ENCODE measurements at places on chromosomes 7 and 10.

DNA sequence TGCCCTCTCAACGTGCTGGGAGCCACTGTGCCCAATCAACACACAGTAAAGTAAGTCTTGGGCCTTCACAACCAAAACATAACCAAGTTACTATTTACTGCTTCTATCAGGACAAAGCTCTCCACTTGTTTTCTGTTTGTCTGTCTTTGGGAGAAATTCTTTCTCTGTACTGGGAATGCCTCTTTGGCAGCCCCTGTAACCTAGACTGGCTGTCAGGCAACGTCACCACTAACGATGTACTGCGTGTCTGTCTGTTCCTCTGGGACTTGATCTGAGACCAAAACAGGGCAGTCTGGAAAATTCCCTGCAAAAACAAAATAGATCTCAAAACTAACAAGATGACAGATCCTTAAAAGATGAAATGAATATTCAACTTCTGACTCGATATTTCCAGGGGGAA is 113.0 kb downstream of the SMURF1 start:
- no peak for DNase-seq

DNA sequence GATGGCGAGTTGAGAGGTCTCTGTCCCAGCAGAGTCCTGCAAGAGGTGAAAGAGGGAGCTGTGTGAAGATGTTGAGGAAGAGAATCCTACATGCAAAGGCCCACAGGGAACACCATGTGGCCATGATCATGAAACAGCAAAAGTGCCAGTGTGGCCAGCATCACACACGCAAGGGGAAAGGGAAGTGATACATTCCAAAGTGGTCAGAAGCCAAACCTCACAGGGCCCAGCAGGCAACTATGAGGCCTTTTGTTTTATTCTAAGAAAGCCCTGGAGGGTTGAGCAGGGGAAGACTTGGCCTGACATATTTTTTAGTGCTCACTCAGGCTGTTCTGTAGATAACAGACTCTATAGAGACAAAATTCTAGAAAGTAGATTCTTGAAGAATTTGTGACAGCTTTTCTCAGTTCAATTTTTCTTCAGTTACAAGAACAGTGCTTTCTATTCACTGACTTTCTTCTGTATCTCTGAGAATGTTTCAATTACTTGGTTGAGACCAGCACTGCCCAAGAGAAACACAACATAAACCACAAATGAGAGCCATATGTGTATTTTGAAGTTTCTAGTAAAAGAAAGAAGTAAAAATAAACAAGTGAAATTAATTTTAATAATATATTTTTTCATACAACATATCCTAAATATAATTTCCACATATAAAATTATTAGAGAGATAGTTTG is 82.3 kb downstream of the HTR7 start:
- no peak for DNase-seq

GRCh38 chr7:716636-717035 is 9.9 kb upstream of the DNAAF5 start:
- DNase-seq: no peak

- DNase-seq: peak; percentile 53
Observed at GRCh38 chr10:5944389-5945189, 32.8 kb downstream of the IL15RA start.

DNA sequence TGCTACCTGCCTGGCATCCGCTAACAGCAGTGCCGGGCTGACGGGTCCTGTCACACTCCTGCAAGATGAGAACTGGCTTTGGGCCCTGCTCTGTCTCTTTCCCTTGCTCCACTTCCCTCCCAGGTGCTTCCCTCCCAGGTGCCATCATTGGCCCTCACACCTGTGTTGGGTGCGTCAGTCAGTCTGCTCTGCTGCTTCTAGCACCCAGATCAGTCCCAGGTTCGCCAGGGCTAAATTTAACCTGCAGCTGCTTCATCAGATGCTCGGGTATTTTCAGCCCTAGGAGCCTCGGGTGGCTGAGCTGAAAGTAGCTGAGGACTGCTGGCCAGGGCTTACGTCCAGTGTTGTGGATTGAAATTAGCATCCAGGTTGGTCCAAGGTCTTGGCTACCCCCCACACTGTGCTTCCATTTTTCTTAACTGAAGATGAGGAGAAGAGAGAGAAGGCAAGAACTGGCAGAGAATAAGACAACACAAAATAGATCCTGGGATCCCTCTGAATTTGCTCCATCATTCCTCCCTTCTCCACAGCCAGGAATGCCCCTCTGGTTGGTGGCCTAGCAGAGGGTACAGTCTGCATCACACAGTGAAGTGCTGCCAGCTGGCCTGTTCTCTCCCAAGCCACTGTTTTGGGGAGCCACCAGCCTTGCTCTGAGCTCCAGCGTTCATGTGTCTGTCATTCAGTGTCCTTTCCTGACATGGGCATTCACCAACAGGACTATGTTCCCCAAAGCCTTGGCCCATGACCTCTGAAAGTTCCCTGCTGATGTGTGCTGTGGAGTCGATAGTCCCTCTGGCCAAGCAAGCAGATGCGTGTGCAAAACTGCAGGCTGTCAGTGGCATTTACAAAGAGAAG is 65.9 kb upstream of the SYPL1 start:
- no peak for DNase-seq

DNA sequence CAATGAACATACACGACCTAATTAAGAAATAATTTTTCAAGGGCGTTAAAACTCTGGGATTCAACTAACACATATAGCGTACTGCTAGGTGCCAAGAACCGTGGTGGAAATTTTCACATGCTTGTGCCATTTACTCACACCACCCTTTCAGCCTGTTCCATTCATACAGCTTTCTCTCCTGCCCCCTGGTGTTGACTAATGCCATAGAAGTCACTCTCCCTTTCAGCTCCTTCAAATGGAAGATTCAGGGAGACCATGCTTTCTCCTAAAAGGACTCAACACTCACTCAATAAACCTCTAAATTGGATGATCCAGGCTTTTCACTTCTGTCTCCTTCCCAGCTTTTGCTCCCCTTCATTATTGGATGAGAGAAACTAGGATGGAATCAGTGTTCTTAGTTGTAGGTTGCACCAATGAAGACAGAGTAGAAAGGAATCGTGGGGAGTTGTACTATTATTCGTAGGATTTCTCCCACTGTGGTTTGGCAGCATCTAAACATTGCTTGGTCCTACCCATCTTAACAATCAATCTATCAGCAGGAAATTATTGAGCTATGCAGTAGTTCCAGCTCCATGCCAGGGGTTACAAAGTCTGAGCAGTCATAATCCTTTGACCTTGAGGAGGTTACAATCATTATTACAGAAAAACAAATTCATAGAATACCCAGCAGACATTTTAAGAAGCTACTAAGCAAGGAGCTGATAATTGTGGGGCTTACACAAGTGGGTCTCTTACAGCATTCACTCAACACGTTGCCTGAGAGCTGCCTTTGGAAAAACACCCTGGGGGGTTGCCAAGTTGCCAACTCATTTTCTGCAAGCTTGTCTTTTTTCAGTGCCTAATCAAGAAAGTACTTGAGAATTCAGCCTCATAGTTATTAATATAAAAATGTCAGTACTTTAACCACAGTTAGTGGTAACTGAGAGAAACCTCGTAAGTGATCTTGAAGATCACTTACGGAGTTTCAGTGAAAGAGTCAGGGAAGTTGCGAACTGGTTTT is 2.8 kb upstream of the PPP1R3C start:
- peak; percentile 54 for DNase-seq

- DNase-seq: no peak
Observed at GRCh38 chr10:68813559-68813958, 13.8 kb upstream of the STOX1 start.

GRCh38 chr7:107874605-107875446 is 16.2 kb upstream of the DLD start:
- peak; percentile 67 for DNase-seq

DNA sequence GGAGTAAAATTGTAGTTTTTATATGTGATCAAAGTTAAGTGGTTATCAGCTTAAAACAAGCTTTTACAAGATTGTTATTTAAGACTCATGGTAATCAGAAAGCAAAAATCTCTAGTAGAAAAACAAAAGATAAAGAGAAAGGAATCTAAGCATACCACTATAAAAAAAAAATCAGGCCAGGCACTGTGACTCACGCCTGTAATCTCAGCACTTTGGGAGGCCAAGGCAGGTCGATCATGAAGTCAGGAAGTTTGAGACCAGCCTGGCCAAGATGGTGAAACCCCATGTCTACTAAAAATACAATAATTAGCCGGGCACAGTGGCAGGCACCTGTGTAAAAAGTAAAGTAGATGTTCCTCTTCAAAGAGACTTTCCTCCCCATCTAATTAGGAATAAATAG is 265.9 kb upstream of the NRP1 start:
- DNase-seq: no peak

DNA sequence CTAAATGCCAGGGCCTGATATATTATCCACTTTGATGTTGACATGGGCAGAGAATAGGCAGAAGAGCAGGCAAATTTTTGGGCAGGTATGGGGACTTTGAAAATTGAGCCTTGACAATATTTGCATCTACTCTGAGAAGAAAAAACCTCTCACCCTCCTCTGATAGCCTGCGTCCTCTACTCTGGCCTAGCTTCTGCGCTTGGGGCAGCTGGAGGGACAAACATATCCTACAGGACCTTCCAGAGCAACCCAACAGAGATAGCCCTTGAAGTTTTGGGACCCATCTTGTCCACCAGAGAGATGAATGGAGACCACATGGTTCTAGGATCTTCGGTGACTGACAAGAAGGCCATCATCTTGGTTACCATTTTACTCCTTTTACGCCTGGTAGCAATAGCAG is at the start of gene TAS2R60:
TAS2R60 (plus strand) TSS at position 301 of the 400 bp plus-strand sequence; CDS start at position 301, 0 bp downstream.
- DNase-seq: no peak

GRCh38 chr7:96322373-96322695 is 436 bp upstream of the SLC25A13 start:
- no peak for DNase-seq

DNA sequence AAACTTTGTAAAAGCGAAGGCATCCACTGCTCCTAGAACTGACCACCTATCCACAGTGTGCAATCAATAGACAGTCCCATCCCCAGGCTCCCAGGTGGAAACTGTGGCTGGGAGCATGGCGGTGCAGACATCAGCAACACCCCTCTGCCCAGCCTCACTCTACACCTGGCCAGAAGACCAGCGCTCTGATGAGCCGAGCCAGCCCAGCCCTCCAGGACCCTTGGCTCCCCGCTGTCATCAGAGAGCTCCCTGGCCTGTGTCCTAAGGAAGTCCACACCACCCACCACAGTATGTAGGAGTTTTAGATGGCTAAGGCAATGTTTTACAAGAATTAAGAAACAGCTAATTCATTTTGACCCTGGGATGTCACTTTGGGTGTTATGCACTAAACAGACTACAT is 81.0 kb downstream of the VOPP1 start:
- DNase-seq: no peak

- no peak for DNase-seq
Observed at GRCh38 chr7:101112233-101112632, 14.7 kb upstream of the SERPINE1 start.

DNA sequence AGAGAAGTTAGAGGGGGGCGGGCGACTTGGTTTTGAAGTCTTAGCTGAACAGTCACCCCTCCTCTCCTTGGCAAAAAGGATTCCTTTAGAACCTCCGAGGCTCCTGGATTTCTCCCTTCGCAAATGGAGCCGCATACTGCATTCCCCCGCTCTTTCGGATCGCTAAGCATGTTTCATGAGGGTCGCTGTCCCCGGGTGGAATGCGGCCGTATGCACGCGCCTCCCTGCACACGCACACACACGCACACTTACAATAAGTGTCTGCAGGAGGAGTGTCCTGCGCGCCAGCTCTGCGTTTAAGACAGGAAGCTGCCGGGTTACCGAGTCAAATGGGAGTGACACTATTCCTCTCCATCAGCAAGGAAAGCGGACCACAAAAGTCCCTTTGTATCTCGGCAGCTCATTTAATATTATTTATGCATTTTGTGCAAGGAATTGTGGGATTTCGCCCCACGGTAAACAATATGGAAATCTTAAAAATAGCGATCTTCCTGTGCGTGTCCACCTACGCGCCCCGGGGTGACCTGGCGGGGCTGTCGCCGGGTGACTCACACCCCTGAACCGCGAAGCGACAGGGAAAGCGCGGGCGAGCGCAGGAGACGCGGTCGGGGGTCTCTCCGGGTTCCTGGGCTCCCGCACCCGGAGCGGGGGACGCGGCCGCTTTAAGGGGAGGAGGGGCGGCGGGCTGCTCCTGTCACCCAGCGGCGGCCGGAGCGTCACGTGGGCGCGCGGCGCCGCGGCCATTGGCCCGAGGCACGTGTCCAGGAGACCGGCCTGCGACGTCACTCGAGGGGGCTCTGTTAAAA is 988 bp upstream of the EN2 start:
- DNase-seq: no peak

GRCh38 chr10:99532687-99533495 is at the start of gene NKX2-3:
NKX2-3 (plus strand) TSS chr10:99532942; CDS start chr10:99533132, 190 bp downstream.
- no peak for DNase-seq

DNA sequence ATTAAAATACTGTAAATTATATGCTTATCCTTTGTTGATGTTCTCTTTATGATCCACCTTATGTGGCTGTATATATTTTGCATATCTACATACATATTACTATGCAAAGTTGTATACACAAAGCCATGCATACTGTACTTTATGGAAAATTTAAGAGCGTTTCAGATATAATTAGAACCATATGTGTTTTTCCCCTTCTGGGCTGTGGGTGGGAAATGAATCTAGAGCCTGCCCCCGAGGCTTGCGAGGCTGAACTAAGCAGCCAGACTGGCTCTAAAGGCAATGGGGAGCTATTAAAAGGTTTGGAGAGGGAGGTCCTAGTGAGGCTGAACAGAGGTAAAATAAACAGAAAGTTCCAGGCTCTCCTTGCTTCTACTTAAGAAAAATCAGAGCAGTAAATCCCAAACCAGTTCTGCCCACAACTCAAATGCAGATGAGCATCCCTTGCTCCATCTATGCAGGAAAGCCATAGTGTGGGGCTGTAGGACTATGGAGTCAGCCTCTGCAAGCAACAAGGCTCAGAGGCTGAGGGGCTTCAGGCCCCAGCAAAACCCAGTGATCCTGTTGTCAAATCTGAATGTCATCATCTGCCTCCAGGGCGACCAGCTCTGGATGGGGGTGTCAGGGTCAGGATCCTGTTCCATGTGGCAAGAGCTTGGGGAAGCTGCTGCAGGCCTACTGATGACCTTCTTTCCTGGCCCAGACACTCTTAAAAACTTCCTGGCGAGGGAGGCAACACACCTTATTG is 14.1 kb upstream of the DDIT4 start:
- no peak for DNase-seq

DNA sequence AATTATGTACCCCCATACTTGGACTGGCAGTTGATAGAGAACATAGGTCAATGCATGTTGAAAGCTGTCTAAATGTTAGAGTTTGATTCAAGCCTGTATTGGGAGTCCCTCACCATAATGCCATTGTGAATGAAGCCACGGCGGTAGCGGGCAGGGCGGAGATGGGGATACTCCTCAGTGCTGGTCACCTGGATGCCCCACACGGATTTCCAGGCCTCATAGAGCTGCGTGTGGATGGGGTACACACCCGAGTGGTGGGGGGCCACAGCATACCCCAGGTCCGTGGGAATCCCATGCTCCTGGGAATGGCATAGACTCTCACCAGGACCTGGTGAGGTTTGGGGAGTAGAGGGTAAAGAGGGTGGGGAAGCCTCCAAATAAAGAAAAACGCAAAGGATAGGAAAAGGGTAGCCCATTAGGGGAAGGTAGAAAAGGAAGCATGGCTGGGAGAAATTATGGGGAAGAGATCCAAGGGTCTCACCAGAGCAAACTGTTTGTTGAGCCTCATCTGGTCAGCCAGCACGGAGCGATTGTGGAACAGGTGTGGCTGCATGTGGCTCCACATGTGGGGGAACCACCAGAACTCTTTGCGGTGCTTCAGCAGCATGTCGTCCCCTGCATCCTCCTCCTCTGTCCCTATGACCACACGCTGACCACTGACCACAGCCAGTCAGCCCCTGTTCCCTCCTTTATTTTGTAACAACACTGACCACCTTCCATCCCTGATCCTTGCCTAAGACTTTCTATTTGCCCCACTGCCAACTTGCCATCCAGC is 5.0 kb downstream of the NDST2 start:
- no peak for DNase-seq

- no peak for DNase-seq
Observed at GRCh38 chr10:101236376-101237080, 7.3 kb upstream of the LBX1 start.
